ENCODE measurements at places on chromosomes 12 and 14. TPM values are rescaled to one million over a fixed set of nuclear protein-coding genes. Genes with fewer than 3 reads are reported as not detected.

- no peak for DNase-seq
Observed at GRCh38 chr14:44653641-44654040, 146.6 kb upstream of the FSCB start.

GRCh38 chr14:35374263-35374712, 30.3 kb downstream of the NFKBIA start:
- DNase-seq, result no peak

- no peak for DNase-seq
Observed at GRCh38 chr12:1622406-1622805, 6.6 kb upstream of the WNT5B start.

Gene EID3
- 6.2 TPM for total RNA-seq

Gene CCND2
- total RNA-seq, result 990 TPM

DNA sequence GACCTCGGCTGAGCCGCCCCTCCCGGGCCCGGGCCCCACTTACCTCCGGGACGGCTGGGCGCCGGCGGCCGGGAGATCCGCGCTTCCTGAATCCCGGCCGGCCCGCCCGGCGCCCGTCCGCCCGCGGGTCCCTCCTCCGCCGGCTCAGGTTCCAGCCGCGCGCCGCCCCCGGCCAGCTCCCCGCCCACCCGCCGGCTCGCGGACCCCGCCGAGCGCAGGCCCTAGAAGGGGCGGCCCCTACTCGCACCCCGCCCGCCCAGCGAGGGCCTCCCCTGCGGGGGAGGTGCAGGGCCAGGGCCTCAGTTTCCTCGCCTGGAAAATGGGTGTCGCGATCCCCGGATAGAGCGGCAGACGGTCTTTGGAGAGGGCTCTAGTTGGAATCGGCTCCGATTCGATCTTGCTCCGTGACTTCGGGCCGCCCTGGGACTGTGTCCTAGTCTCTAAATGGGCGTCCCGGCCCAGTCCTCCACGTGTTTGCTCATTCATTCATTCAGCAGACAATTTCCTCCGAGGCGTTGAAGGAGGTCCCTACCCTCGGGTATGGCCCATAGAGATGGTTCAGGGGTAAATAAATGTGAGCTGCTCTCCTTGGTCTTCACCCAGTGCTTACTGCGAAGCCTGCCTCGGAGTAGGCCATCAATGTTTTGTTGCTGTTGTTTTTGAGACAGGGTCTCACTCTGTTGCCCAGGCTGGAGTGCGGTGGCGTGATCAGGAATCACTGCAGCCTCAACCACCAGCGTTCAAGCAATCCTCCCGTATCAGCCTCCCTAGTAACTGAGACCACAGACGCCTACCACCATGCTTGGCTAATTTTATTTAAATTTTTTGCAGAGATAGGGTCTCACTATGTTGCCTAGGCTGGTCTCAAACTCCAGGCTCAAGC, at the start of gene TRPV4:
Gene TRPV4, minus strand, starts transcription at position 92 of the 883 bp plus-strand sequence. CDS start 18,602 bp downstream, outside the sequence.
- no peak for DNase-seq

DNA sequence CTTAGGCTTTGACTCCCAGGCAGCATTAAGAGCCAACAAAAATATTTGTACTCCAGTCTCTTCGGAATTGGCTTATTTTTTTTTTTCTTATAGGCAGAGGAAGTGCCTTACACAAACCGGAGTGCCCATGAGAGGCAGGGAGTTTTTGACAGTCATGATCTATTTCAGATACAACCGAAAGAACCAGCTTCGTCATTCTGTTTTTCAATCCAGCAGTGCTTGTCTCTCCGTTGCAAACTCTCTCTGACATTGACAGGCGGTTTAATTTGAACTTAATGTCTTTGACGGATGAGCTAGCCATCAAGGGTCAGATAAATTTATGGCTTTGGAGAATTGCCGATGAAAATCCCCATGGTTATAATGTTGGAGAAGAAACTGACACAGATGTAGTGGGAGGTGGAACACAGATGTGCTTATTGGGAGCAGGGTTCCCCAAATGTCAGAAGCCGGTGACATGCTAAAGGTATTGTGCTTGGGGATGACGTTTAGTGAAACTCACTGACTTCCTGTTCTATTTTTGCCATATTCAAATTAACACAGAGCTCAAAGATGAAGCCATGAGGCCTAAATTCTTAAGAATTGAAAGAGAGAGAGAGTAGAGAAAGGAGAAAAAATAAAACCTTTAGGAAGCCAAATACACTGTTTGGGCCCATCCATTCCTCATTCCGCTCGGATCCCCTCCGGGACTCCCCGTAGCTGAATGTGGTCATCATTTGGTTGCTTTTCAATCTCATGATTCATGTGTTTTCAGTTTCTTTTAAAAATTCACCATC, 59.7 kb downstream of the PLXNC1 start:
- DNase-seq, result peak; percentile 14

Gene NR1H4
- not detected for total RNA-seq

DNA sequence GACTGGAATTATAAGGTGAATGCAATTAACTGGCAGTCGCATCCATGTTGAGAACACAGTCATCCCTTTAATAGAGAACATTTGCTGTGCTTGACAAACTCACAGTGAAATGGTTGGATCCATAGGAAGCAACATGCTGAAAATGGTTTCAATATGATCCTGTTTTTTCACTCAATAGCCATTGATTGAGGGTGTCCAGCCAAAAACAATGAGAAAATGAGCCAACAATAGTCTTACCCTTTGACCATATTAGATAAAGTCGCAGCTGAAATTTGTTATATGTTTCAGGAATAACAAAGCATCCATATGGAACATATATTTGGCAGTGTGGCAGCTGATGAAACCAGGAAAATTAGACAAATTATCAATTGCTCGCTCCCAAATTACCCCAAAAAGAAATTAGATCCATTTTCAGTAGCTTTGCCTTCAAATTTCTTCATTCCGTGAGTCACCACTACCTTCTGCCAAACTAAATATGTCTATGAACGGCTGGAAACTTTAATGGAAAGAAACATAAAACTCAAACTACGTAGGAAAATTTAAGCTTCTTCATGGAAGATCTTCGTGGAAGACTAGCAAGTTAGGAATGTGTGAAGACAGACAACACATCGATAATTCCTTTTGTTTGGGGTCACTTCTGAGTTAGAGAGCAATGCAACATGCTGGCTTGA, 17.4 kb downstream of the IGF1 start:
- no peak for DNase-seq

- DNase-seq, result no peak
Observed at GRCh38 chr14:102789349-102789748, 12.1 kb downstream of the TRAF3 start.

DNA sequence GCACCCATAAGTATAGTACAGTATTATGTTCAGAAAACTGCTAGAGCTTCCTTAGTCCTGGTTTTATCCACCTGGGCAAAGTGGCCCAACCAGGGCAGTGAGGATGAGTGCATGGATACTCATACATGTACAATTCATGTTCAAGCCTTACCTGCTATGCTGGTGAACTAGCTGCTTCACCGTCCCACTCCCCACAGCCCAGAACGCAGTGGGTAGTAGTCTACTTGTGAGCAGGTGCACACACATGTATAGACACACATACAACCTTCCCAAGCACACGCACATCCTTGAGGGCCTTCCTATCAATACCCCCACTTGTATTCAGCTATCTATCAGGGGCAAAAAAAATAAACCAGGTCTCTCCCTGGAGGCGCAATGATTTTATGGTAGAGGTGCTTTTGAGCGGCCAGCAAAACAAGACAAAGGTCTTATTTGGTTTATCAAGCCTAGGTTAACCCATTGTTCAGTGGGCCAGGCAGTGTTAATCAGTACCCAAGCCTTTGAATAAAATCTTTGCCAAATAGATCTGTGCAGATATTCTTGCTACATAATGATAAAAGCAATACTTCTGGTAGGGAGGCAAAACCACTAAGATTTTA, 69.8 kb downstream of the ZFP36L1 start:
- DNase-seq, result no peak

- no peak for DNase-seq
Observed at GRCh38 chr12:60333461-60333860, 737.6 kb downstream of the SLC16A7 start.

- no peak for DNase-seq
Observed at GRCh38 chr12:123475246-123475703, 17.3 kb downstream of the SNRNP35 start.

- DNase-seq, result no peak
Observed at GRCh38 chr14:41558490-41558889, 48.2 kb upstream of the LRFN5 start.

GRCh38 chr12:89040146-89040964, 311.9 kb downstream of the DUSP6 start:
- peak; percentile 70 for DNase-seq

GRCh38 chr12:112261559-112261958, 120.7 kb downstream of the HECTD4 start:
- DNase-seq, result no peak

GRCh38 chr12:53579545-53579955, 46.6 kb downstream of the ATF7 start:
- DNase-seq, result no peak

DNA sequence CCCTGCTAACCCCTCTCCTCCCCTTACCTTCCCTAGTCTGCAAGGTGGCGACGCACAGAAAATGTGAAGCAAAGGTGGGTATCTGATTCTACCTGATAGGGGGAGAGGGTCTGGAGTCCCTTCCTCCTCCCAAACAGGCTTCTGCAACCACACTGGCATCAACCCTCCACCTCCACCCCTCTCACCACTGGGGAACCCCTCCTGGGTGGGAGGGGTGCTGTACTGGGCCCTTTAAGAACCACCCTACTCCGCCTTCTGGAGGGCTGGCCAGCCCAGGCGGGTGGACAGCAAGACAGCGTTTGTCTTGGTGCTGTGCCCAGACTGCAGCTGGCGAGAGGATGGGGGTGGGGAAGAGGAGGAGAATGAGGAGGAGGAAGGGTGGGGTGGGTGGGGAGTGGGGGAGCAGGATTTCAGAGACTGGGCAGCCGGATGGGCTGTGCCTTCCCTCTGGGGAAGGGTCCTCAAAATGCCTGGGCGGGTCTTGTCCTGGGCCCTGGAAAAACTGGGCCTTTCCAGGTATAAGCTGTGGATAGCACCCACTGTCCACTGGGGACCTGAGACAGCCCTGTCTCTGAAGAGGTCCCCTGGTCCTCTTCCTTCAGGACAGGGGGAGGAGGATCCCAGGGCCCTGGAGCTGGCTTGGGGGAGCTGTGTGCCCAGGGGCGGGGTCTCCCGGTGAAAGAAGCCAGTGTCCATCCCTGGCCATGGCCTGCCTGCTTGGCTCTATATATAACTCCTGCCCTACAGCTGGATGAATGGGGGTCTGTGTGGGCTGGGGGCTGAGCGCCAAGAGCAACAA, 2.8 kb downstream of the TNS2 start:
- DNase-seq, result no peak

GRCh38 chr12:9243999-9244649, 35.9 kb upstream of the PZP start:
- no peak for DNase-seq

Gene SLC25A47
- not detected for total RNA-seq

Gene PSME2
- total RNA-seq, result 433 TPM

DNA sequence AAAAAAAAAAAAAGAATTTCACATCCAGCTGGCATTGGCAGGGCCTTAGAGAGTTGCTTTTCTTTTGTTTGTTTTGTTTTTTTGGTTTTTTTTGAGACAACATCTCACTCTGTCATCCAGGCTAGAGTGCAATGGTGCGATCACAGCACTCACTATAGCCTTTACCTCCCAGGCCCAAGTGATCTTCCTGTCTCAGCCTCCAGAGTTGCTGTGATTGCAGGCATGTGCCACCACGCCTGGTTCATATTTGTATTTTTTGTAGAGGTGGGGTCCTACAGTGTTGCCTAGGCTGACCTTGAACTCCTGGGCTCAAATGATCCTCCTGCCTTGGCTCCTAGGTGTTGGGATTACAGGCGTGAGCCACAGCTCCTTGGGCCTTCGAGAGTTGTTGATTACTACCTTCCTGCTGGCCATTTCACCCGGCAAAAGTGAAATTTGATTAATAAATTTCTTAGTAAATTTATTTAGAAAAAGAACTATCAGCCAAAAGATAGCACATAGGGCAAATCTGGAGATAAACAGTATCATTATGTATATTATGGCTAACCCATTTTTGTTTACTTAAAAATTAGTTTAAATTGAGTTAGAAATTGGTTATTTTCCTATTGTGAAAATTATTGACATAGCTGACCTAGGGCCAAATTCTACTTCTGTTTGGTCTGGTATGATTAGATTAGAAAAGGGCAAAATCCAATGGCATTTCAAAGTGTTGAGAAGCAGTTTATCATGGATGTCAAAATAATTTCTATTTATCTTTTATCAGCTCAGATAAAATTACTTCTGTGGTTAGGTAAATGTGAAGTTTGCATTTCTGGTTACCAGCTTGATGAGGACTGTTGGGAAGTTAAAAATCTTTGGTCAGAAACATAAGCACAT, 12.6 kb downstream of the ACTR6 start:
- DNase-seq, result no peak

Gene SEC23A
- 33.8 TPM for total RNA-seq

DNA sequence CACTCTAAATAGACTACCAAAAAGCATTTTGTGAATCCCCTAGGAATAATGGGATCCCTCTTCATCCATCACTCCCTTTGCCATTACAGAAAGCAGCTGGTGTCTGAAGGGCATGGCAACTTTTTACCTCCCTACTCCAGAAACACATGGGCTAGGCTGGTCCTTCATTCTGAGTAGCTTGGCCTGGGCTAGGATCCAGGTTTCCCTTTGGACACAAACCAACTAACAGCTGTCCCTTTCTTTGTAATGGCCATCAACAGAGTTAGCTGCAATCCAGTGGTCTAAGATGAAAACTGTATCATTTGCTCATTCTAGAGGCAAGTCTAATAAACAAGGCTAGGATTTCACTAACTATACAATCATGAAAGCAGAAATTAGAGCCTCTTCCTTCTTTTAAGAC, 7.4 kb downstream of the GRIN2B start:
- DNase-seq, result no peak

- DNase-seq, result no peak
Observed at GRCh38 chr12:5480218-5480937, 48.5 kb downstream of the NTF3 start.

DNA sequence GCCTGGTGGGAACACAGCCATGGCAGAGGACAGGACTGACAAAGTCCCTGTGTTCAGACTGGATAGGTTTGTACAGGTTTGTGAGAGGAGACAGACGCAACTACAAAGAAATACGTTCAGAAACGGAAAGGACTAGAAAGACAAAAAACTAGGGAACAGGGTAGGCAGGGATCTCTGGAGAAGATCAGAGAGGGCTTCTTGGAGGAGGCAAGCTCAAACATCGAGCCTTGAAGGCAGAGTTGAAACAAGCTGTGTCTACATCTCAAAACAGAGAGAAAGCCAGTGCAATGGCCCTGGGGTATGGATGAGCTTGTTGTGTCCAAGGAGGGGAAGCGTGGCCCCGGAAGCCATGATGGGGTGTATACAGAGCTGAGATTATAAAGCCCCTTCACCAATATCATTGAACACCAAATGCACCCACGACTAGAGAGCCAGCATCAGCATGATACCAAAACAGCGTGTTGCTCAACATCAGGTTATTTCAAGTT, 89.6 kb upstream of the NCOR2 start:
- no peak for DNase-seq

DNA sequence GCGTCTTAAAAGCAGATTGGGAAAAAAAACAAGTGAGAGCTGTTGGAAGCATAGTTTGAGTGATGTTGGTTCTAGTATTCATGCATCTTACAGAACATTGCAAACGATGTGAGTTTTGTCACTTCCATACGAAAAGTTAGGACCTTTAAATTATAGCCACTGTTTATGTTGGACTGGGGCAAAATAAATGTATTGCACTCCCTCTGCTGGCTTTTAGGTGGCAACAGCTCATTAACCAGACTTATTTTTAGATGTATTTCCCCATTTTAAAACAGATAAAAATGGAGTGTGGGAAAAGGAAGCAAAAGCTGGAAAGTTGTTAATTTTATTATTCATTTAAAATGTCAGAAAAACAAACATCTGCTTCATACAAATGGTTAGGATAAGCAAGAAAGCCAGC, 111.9 kb downstream of the LGR5 start:
- DNase-seq, result no peak

- no peak for DNase-seq
Observed at GRCh38 chr12:121632069-121632970, 6.0 kb downstream of the ORAI1 start.

All from activated T-cell treated with anti-CD3 and anti-CD28 coated beads, Interleukin-2, amount 50 U/mL, for 4 hours (primary cell).